ENCODE measurements at places on chromosomes 11 and 22.

GRCh38 chr11:103537904-103538502, 428.8 kb downstream of the DYNC2H1 start:
- DNase-seq = no peak

DNA sequence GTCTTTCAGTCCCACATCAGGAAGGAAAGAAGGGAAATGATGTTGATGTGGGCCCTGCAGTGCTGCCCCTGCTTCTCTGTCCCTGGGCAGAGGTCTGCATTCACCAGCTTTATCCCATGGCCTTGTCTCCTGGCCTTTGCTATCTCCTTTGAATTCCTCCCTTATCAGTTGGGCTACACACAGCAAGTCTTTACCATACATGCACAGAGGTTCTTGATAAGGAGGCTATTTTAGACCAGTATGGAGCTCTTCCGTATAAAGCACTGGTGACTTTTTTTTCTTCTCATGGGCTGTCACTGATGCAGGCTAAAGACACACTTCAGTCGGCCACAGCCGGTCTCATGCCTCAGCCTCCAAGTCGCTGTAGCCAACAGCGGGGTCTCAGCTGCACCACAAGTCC, 20.2 kb downstream of the MYO18B start:
- DNase-seq = no peak

DNA sequence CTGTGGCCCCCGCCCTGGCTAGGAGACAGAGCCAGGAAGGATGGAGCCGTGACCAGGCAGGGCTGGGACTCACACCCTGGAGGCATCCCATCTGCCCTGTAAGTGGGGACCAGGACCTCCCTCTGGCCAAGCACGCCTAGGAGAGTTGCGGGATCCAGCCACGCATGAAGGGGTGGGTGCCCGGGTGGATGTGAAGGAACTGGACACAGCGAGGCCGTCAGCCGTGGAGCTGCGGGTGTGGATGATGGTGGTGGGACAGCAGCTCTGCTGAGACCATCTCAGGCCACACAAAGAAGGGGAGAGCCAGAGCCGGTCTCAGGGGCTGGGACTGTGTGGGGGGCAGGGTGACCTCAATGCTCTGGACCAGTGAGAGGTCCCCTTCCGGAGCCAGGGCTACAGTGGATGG, 746.4 kb downstream of the BRD1 start:
- peak; percentile 62 for DNase-seq

DNA sequence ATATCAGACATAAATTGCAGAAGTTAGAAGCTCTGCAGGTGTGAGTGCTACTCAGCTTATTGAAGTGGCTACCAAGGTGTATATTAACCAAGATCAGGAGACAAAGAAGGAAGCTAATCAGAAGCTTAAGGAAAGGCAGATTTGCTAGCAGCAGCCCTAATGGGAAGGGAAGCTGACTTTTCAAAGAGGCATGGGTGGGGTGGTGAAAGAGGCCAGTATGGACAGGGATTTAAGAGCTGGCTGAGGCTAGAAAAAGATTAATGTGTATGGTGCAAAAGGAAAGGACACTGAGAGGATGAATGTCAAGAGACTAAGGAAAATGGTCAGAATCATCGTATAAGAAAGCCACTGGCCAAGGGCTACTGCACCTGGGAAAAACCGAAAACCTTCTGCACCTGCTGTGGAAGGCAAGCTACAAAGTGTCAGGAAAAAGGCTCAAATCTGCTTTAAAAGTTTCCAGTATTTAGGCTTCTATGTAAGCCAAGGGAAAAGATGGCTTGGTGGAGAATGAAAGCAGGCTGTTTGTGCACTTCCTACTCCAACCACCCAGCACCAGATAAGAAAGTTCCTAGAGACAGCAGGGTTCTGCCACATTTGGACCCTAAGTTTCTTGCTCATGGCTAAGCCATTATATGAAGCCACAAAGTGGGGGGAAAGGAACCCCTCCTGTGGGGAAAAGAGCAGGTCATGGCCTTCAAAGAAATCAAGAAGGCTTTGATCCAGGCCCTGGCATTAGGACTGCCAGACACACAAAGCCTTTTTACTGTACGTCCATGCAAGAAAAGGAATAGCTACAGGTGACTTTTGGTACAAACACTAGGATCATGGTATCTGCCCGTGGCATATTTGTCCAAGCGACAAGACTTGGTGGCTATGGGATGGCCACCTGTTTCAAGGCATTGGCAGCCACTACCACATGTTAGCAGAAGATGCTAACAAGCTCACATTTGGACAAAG, 40.9 kb upstream of the GLYAT start:
- no peak for DNase-seq

DNA sequence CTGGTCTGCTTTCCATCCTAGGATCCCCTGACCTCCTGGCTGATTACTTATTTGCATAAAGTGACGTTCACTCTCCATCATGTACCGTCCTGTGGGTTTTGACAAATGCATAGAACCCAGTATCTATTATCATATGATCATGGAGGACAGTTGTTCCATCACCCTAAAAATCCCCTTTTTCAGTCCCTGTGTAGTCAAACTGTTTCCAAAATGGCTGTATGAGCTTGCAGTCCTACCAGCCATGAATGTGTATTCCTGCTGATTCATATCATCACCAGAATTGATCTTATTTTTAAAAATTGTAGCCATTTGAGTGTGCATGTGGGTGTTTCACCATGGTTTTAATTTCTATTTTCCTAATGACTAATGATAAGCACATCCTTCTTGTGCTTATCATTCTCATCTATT, 108.8 kb downstream of the MPPED1 start:
- DNase-seq = no peak

DNA sequence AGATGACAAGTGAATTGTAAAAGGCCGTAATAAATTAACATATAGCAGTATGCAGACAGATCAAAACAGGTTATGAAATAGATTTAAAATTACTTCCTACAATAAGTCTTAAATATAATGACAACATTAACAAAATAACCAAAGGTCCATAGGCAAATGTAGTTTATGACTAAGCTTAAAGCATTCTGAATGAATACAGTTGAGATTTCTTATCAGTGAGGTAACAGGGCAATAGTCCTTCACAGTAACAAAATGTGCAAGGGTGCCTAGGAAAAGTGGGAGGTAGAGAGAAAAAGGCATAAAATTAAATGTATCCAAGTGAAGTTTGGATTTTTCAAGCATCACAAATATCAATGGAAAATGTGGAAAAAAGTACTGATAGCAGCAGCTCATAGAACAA, 20.9 kb upstream of the P4HA3 start:
- DNase-seq = no peak

DNA sequence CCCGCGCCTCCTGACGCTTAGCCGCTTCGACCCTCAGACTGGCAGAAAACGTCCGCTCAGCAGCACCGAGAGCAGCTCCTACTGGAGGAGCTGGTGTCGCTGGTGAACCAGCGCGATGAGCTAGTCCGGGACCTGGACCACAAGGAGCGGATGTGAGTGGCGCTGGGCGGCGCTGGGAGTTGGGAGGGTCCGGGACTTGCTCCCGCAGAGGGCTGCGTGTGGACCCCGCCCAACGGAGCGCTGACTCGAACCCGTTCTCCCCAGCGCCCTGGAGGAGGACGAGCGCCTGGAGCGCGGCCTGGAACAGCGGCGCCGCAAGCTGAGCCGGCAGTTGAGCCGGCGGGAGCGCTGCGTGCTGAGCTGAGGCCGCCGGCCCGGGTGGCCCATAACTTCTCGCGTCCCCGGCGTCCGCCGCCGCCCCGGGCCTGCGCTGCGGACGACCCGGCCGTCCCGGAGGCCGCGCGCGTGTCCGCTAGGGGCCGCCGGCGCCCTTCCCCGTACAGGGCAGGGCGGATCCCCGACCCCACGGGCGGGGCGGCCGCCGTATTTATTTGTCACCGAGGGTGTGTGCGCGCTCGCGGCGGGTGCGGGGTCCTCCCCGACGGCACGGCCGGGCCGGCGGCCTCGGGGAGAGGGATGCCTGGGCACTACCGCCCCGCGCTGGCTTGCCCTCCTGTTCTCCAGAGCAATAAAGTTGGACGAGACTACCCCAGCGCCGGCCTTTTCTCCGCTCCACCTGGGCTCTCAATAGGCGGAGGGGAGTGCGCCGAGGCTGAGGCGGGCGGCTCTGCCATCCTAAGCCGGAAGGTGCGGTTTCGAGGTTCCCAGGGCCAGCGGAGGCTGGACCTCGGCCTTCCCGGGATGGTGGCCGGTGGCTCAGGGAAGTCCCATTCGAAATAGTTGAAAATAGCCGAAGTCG, 3.4 kb downstream of the KCNK7 start:
- no peak for DNase-seq

DNA sequence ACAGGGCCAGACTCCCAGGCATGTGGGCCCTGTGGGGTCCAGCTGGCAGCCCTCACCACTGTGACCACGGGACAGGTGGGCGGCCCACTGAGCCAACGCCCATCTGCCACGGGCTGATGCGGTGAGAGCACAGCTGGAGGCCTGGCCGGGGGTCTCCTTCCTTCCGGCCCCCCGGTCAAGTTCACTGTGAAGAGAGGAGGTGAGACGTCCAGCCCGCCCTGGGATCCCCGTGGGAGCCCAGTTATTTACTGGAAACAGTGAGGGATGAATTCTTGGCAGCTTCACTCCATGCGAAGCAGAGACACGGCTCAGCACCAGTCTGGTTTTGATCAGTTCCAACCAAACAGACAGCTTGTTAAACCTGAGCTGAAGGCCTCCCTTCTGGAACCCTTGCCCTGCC, 38.7 kb downstream of the WNT11 start:
- DNase-seq = no peak

DNA sequence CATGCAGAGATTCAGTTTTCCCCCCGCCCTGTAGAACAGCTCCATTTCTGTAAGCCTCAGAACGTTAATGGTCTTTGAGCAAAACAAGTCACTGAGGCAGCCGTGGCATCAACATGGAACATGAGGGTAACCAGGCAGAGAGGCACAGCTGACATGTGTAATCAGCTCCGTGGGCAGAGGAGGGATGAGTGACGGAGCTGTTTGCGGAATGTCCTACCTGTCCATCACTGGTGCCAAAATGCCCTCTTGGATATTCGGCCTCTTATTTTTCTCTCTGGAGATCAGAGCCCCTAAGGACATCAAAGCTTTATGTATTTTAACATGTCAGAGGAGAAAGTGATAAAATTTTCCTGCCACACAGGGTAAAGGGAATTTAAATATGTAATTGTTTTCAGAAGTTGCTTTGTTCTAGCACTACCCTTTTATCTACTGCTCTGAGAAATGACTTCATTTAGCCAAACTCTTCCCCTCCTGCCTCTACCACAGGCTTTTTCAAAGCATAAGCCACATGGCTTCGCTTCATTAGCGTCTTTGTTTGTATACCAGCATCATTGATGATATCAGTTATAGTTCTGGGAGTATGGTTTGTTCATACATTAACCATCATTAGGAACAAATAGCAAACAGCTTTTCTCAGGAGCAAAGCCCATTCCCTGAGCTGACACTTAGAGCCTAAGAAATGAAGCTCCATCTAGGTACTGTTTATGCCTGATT, 32.9 kb downstream of the C11orf71 start:
- no peak for DNase-seq

DNA sequence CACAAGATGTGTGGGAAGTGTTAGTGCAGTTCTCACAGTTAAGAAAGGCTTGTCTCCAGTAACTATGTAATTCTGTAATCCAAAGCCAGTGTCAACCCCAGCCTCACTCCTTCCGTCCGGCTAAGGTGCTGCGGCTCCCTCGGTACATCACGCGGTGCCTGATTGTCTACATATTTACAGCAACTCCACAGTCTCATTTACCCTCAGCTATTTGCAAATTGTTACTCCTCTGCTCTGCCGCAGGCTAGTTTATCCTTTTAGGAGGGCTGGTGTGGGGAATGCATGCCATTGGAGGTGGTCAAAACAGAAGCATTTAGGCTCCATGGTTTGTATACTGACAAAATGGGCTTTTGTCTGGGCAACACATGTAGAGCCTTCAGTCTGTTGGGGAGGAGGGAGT, 358.3 kb downstream of the METTL15 start:
- no peak for DNase-seq

GRCh38 chr11:18347471-18348125, 25.2 kb downstream of the GTF2H1 start:
- DNase-seq = no peak

- DNase-seq = no peak
These were observed 5.8 kb downstream of the TCN2 start for GRCh38 chr22:30612789-30613188.

- DNase-seq = no peak
These were observed 814.5 kb downstream of the OPCML start for GRCh38 chr11:132717824-132718223.

- no peak for DNase-seq
These were observed 93.9 kb upstream of the API5 start for GRCh38 chr11:43217849-43218248.

DNA sequence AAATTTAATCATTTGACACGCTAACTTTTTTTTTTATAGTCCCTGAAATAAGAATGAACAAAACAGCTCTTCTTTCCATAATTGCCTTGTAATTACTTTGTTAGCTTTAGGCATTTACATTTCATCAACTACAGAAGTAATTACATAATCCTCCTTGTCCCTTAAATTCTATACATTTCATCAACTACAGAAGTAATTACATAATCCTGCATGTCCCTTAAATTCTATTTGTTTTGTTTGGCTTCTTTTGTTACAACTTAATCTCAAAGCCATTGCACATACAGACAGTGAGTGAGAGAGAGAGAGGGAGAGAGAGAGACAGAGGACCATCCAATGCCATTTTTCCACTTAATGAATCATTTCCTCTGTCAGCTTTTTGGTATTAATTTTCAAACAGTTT, 873.2 kb downstream of the METTL15 start:
- DNase-seq = no peak

DNA sequence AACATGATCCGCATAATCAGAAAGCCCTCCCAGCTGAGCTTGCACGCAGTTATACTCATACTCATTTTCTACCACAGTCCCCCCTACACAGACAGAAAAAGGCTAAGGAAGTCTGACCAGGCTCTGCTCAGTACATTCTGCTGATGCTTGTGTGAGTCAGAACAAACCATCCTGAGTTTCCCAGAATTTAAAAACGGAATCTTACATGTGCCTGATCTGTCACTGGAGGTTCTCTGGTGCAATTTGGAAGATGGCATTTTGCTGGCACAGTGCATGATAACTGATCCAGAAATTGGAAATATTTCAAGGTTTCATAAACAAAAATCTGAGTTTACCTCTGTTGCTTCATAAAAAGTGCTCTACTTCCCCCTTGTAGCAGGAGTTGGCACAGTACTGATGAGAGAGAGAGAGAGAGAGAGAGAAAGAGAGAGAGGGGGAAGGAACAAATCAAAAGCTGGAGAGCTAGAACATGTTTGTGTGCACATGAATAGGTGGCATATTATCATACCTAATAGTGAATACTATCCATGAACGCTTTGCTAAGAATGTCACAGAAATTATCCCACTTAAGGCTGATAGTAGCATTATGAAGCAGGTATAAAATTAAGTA, 1085.3 kb downstream of the DLG2 start:
- no peak for DNase-seq

DNA sequence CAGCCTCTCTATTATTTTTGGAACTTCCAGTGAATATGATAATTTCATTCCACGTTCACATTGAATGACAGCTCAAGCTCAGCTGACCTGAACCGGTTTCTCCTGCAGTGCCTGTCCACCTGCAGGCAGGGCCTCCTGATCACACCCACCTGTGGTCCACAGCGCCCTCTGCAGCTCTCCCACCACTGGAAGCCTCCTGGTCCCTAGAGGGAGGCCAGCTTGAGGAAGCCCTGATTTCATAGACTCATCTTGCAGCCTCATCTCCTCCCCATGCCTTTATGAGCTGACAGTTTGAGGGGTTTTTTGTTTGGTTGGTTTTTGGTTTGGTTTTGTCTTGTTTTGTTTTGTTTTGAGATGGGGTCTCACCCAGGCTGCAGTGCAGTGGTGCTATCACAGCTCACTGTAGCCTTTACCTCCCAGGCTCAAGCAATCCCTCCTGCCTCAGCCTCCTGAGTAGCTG, 29.9 kb upstream of the MALAT1 start:
- DNase-seq = no peak

Data from upper lobe of left lung (tissue), 6 donors.